ENCODE measurements at places on chromosomes 5 and 9. TPM values are rescaled to one million over a fixed set of nuclear protein-coding genes. Genes with fewer than 3 reads are reported as not detected.

GRCh38 chr5:159781626-159782157 lies 134.6 kb upstream of the ADRA1B start:
- DNase-seq: no peak
- H3K27ac ChIP-seq: no peak overlapping the region
- no peak overlapping the region for H3K4me3 ChIP-seq

- H3K27me3 ChIP-seq: peaks cover 98% of the 10 kb centered on the region
- H3K4me3 ChIP-seq: peak overlapping the region; percentile 65
- no peak overlapping the region for H3K27ac ChIP-seq
- peak; percentile 68 for DNase-seq
- no peaks in the 10 kb centered on the region for H3K36me3 ChIP-seq
These were observed 3.7 kb downstream of the NR4A3 start for GRCh38 chr9:99825172-99826046.

DNA sequence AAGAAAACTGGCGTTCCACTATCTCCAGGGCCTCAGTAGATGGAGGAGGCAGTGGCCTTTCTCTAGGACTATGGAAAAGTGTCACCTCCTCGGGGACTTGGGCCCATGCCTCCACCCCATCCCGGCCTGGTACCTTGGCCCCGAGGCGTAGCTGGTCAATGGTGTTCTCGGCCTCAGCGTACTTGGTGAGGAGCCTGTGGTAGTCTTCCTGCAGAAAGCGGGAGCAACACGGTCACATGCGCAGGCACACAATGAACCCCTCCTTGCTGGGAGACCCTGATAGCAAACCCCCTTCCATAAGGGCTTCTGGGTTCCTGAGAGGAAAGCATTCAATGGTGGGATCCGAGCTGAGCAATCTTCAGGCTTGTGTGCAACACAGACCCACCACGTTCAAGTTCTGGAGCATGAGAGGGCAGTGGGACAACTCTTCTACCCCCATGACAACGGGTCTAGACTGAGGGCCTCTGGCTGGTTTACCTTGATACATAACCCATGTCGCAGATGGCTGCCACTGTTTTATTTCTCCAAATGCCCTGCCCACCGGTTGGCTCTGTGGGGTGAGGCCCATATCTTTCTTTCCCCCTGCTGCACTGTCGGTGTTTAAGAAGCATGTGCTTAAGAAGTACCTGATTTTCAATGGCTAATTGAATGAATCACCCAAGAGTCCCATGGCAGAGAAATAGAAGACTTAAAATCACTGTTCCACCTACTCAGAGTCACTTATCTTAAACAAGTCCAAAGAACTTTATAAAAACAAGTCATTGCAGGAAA lies 13.6 kb downstream of the AKNA start:
- no peak for DNase-seq
- no peaks in the 10 kb centered on the region for H3K27me3 ChIP-seq

- no peaks in the 10 kb centered on the region for H3K4me1 ChIP-seq
- no peaks in the 10 kb centered on the region for H3K27me3 ChIP-seq
- H3K36me3 ChIP-seq: no peaks in the 10 kb centered on the region
- H3K27ac ChIP-seq: no peak overlapping the region
- H3K4me3 ChIP-seq: no peak overlapping the region
- DNase-seq: no peak
These were observed 13.0 kb downstream of the GLRX start for GRCh38 chr5:95809414-95809960.

DNA sequence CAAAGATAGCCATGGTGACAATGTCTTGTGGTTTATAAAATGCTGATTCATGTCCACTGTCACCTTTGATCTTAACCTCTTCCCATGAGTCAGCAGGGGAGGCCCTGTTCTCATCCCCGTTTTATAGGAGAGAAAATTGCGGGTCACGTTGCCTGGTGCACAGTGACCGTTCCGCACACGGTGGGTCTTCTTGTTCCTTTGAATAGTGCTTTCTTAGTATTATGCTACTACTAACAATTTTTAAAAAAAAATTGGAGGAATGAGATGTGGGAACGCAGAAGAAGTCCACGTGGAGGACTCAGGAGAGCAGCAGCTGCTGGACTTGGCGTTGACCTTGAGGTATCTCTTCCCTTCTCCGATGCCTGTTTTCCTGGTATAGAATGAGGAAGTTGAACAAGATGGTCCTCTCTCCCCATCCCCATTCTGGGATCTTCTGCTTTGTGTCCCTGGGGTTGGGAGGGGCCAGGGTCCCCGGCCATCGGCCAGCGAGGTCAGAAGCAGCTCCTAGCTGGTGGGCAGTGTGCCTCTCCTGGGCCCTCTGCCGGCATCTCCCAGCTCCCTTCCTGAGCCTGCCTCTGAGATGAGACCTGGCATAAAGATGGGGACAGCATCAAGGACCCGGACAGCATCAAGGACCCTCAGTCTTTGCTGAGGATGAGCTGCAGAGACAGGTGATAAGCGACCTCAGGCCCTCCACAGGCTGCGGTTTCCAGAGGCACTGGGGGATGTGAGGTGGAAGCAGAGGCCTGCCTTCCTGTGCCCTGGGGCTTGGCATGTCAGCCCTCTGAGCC lies 143.9 kb downstream of the C9orf50 start:
- no peak overlapping the region for H3K4me3 ChIP-seq
- no peak overlapping the region for H3K27ac ChIP-seq
- H3K27me3 ChIP-seq: peaks cover 3% of the 10 kb centered on the region
- no peak for DNase-seq

DDX41 gene
- total RNA-seq: 102 TPM

Data from H1 (cell line).